HTR-8/SVneo (cell line): ENCODE measurements at places on chromosomes 16 and 17.
A peak's percentile ranks its signal among the peaks of the same experiment; 100 is the strongest.

GRCh38 chr17:6789146-6789545 is 13.1 kb downstream of the FBXO39 start:
- DNase-seq, result no peak

DNA sequence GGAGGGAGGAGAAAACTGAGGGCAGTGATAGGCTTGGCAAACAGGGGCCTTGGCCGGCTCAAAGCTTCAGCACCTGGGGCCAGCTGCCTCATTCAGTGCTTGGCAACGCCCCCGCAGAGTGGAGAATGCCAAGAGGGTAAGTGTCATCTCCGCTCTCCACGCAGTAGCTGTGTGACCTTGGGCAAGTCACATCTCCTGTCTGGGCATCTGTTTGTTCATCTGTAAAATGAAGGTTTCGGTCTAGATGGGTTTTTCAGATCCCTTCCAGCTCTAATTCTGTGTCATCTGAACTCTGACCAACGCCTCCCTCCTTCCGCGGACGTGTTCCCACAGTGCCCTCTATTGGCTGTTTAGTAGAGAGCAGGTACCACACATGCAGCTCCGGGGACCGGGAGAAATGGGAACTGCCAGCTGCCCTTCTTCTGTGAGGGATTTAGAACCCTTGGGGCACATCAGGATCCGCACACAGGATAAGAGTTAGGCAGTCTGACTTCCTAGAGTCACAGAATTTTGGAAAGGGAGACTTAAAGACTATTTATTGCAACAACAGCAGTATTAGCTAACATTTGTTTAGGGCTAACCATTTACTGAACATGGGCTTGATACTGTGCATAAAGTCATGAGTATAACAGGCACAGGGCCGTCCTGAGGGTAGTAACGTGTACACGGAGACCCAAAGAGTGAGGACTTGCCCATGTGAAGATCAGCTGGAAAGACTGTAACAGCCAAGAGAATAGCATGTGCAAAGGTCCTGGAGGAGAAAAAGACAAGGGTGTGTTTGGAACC is 26.8 kb downstream of the GP2 start:
- DNase-seq, result peak; percentile 42

DNA sequence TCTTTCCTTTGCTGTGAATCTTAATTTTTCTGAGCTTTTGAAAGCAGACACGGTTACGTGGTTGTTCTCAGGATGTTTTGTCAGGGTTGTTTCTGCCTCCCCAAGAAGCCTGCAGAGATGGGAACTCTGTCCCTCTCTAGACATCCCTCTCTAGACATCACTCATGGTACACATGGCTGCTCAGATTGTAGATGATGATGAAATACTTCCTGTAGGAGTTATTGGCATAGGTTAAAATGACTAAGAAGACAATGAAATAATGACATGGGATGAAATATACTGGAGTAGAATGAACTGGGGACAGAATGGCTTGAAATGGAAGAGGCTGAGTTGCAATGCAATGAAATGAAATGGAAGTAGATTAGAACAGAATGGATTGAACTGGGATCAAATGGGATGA is 253.4 kb downstream of the SHISA9 start:
- no peak for DNase-seq

DNA sequence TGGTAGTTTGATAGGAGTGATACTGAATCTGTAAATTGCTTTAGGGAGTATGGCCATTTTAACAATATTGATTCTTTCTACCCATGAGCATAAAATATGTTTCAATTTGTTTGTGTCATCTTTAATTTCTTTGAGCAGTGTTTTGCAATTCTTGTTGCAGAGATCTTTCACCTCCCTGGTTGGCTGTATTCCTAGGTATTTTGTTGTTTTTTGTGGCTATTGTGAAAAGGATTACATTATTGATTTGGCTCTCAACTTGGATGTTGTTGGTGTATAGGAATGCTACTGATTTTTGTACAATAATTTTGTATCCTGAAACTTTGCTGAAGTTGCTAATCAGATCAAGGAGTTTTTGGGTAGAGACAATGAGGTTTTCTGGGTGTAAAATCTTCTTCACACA is 3.2 kb downstream of the KRTAP9-9 start:
- DNase-seq, result no peak

DNA sequence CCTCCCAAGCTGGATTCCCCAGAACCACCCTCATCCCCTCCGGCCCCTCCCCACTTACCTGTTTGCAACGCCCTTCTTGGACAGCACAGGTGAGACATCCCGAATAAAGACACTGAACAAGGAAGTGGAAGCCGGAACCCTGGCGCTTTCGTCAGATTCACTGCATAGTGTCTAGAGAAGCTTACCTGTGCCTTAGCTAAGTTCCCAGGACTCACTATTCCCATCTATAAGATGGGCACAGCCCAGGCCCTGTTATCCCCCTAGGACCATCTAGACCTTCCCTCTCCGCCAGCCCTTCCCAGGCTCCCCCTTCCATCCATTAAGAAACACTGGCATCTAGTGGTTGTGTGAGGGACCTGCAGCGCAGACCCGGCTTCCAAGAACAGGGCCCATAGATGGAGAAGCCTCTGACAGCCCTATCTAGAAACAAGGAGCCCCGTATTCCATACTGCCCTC is 26.9 kb upstream of the RPL38 start:
- peak; percentile 81 for DNase-seq

- no peak for DNase-seq
Measured at GRCh38 chr16:4390266-4391260, 18.9 kb downstream of the VASN start.
